ENCODE measurements at places on chromosomes 2 and 18.

GRCh38 chr18:5420906-5421305 lies 122.9 kb downstream of the EPB41L3 start:
- no peak for DNase-seq

GRCh38 chr2:145399131-145399530 lies 879.2 kb upstream of the ZEB2 start:
- no peak for DNase-seq

GRCh38 chr18:44592639-44593038 lies 88.0 kb upstream of the SETBP1 start:
- DNase-seq = no peak

DNA sequence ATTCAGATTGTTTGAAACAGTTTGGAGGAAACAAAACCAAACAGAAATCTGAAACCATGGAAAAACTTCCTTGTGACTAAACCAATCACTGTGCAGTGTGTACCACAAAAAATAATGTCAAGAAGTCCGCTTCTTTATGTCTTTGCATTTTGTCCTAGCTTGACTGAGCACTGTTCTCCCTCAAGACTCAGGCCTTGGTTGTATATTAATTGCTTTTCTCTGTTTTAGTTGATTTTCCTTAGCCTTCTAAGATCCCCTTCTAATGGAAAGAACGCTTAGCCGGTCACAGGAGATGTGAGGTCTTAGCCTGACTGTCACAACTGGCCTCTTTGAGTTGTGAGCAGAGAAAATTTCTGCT lies 56.6 kb downstream of the LCLAT1 start:
- DNase-seq = no peak

GRCh38 chr18:62458868-62459716 lies 63.7 kb upstream of the ZCCHC2 start:
- no peak for DNase-seq

GRCh38 chr2:55707751-55708150 lies 14.1 kb upstream of the PNPT1 start:
- no peak for DNase-seq

DNA sequence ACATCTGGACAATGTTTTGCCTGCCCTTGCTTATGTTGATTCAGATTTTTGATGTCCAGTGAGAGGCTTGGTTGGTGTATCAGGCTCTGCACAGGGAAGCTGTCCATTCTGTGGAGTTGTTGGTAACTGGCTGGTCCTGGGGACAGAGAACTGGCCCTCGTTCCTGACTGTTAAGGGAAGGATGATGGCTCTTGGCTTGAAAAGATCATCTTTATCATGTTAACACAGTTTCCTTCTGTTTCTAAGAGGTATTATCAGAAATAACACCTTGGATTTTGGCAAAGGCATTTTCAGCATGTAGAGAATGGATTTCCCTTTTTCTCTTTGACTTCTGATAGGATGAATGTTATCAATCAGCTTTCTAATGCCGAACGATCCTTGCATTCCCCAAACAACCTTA lies 19.3 kb downstream of the STK25 start:
- DNase-seq = no peak

- DNase-seq = no peak
Observed at GRCh38 chr2:158926478-158926948, 41.9 kb upstream of the TANC1 start.

DNA sequence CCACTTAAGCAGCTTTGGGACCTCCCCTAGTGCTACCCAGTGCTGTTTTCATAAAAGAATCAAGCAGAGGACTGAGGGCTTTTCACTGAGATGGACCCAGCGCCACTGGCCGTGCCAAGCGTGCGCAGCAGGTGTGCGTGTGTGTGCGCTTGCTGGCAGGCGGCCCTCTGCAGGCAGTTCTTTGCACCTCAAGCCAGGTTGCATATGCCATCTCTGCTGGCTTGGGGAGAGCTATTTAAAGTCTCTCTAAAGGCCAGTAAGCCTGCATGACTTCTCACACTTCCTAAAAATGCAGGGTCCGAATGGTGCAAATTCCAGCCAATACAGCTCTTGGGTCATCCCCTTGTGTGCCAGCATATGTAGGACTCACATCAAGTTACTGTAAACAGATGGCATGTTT lies 255.5 kb downstream of the RNF152 start:
- no peak for DNase-seq

GRCh38 chr2:192195548-192196418 lies 1.1 kb upstream of the TMEFF2 start:
- peak; percentile 14 for DNase-seq

All from activated naive CD4-positive, alpha-beta T cell treated with anti-CD3 and anti-CD28 coated beads, Interleukin-2, amount 50 U/mL, for 16 hours (primary cell).